ENCODE measurements at places on chromosomes 7 and 10.
A peak's percentile ranks its signal among the peaks of the same experiment; 100 is the strongest.

DNA sequence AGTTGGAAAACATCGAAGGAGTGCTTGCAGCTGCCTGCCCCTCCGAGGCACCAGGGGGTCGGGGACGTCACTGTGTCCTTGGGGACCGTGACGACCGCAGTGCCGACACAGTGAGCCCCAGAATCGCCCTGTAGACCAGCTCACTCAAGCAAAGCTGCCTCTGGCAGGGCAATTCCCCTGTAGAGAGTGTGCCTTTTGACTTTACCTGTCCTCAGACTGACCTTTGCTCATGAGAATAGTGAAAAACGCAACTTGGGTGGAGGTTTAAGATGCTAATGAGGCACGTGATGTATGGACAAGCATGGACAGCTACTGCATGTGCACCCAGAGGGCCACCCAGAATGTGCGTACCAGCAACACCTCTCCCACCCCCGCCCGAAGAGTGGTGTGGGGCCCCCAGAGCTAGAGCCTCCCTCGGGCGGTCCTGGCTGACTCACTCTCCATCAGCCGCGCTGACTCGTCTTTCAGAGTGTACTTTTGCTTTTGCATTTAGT lies 271.9 kb downstream of the ADARB2 start:
- no peak for DNase-seq

GRCh38 chr7:42735081-42735480 lies 176.8 kb downstream of the C7orf25 start:
- no peak for DNase-seq

GRCh38 chr10:86899670-86900276 lies 57.6 kb downstream of the MMRN2 start:
- DNase-seq = peak; percentile 63

GRCh38 chr7:10034843-10035556 lies 938.7 kb upstream of the PHF14 start:
- DNase-seq = no peak

- no peak for DNase-seq
Observed at GRCh38 chr7:157153260-157153659, 14.5 kb downstream of the UBE3C start.

DNA sequence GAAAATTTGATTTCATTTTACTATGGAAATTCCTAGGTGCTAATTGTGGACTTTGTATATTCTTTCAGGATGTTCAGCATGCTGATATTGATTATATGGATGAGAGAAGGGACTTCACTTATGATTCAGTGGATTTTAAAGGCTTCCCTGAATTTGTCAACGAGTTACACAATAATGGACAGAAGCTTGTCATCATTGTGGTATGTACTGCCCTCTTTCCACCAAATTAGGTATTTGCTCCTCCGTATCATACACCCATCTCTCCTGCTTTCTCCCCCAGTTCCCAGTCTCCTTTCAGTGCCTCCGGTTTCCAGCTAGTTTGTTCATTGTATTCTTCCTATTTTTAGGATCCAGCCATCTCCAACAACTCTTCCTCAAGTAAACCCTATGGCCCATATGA lies 34.6 kb downstream of the MGAM start:
- no peak for DNase-seq

- DNase-seq = no peak
Observed at GRCh38 chr7:137681657-137682562, 164.9 kb downstream of the DGKI start.

- DNase-seq = no peak
Observed at GRCh38 chr7:55575733-55576132, 3.4 kb upstream of the VOPP1 start.

- no peak for DNase-seq
Observed at GRCh38 chr10:788796-789748, 99.6 kb upstream of the DIP2C start.

DNA sequence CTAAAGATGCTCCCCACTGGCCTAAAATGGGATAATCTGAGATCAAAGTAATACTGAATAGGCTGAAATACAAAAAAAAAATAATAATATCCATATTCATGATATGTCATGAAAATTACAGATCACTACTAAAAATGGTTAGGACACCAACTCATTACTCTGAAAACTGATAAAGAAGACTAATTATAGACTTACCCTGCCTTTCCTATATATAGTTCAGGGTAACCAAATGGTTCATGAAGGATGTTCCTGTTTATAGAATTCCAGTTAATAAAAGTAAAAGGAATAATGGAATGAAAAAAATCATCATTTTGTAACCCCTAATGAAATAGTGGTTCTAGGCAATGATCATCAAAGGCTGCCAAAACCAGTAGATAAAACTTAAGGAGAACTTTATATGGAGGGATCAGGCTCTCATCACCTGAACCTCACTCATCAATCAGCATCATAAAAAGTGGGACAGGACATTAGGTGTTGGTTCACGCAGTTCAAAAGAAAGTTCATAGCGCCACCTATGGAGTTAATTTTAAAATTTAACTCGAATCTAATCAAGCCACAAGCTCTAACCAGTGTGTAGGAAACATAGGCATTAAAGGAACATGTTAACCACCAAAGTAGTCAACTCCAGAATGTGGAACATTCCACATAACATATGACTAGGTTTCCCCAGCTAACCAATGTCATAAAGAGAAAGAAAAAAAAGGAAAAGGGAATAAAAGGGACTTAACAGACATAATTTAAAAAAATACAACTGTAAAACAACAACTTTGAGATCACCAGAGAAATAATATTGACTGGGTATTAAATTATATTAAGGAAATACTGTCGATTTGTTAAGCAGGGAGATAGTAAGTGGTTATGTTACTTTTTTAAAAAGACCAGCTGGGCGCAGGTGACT lies 35.7 kb downstream of the P4HA1 start:
- no peak for DNase-seq

GRCh38 chr7:40551685-40552576 lies 417.1 kb downstream of the SUGCT start:
- DNase-seq = no peak

DNA sequence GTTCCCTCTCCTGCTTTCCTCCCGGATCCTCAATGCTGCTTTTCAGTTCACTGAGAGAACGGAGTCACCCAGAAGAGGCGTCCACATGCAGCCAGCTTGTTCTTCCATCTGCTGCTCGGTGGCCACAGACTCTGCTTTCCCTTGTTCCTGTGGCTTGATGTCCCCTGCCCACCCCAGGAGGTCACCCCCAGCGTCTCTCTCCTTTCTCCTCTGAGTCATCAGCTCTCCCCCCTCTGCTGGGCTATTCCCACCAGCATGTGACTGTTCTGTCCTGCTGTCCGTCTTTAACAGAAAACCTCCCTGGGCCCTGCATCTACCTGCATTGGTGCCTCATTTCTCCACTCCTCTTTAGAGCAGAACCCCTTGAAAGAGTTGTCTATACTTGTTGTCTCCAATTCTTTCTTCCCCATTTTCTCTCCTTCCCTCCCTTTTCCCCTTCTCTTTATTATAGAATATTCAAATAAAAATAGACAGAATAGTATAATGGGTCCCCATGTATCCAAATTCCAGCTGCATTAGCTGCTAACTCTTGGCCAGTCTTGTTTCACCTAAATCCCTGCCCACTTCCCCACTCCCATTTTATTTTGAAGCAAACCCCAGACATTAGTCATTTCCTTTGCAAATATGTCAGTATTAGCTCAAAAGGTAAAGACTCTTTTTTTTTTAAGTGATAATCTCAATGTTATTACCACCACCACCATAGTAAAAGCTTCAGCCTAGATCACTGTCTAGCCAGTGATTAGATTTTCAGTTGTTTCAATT lies 4.1 kb downstream of the ZNF282 start:
- no peak for DNase-seq

- DNase-seq = no peak
Observed at GRCh38 chr10:114819322-114819721, 2.3 kb upstream of the FHIP2A start.

GRCh38 chr7:150631084-150631826 lies 930 bp downstream of the GIMAP6 start:
- DNase-seq = no peak

DNA sequence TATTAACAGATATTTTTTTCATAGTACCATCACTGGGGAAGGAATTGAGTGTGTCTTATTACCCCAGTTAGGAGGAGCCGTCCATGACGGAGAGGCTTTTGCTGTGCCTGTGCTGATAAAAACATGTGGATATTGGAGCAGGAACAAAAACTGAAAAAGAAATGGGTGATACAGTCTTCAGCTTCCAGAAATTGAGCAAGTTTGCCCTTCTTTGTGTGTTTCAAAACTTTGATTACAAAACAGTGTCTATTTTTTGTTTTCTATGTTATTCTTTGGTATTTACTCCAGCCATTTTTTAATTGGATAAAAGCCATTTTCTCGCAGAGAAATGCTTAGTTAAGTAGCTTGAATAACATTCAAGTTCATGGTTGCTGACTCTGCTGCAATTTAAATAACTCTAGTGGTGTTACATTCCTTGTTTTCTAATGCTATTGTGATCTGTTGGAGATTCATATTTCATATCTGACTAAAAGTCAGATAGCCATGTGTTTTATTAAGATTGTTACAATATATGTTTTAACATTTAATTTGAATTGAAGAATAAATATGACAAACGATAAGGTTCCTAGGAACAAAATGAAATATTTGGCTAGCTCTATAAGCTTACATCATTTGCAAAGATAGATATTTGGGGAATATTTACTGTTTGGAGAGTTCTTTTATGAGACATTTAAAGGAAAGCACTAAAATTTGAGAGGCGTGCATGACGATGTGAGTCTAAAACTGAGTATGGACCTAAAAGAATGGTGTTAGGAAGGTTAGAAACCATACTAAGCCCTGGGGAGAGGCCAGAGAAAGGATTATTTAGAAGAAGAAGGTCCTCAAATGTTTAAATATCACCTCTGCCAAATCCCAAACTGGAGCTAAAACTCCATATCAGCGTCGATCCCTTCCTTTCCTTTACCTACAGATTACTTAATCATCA lies 747.3 kb upstream of the CELF2 start:
- no peak for DNase-seq

- DNase-seq = no peak
Observed at GRCh38 chr7:73828107-73828803, 2.5 kb upstream of the CLDN4 start.

- no peak for DNase-seq
Observed at GRCh38 chr10:114504769-114505579, 100.7 kb upstream of the AFAP1L2 start.

DNA sequence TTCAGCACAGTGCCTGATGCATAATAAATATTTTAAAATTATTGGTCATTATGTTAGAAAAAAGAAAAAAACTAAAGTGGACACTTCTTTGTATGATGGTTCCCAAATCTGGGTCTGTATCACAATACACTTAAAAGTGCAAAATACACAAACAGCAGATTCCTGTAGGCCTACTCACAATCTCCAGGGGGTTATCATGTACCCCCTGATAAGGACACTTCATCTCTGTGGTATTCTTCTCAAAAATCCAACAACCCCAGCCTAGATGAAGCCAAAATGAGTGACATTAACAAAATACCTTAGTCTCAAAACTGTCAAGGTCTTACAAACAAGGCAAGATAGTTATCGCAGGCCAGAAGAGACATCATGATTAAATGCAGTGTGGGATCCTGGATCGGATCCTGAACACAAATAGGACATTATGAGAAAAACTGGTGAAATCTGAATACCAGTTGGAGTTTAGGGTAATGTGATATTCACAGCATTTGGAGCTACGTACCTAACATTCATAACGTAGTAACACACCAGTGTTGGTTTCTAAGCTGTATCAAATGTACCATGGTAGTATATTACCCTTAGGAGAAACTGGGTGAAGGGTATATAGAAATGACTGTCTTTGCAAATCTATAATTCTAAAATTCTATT lies 45.2 kb downstream of the NSUN6 start:
- DNase-seq = no peak

DNA sequence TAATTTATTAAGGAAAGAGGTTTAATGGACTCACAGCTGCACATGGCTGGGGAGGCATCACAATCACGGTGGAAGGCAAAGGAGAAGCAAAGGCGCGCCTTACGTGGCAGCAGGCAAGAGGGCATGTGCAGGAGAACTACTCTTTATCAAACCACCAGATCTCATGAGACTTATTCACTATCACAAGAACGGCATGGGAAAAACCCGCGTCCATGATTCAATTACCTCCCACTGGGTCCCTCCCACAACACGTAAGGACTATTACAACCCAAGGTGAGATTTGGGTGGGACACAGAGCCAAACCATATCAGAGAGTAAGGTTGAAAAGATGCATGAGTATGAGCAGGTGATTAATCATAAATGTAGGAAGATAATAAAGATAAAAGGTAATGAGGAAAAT lies 3.2 kb upstream of the JCAD start:
- DNase-seq = no peak

DNA sequence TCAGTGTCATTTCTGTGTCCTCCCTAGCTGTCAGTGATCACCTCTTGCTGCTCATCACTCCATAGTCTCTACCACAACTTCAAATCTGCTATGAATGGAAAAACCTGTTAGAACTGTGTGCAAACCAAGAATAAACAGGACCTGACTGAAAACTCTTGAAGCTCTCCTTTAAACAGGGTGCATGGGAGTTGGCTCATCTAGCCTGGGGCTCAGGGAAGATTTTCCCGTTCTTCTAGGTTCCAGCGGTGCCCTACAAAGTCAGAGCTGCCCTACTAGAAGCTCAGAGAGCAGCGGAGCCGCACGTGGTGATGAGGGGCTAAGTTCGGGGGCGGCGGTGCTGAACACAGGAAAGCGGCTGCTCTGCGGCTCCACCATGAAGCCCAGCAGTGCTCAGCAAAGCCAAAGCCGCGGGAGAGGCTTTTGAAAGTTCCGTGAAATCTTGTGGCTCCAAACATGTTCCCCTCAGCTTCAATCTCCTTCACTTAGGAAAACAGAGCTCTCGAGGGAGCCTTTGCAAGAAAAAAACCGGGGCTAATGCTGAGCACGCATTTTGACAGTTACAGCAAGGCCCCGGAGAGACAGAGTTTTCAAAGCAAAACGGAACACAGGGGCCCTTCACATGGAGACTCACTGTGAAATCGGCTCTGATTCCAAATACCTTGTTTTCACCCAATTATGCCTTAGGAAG lies 30.5 kb downstream of the RGS10 start:
- no peak for DNase-seq

DNA sequence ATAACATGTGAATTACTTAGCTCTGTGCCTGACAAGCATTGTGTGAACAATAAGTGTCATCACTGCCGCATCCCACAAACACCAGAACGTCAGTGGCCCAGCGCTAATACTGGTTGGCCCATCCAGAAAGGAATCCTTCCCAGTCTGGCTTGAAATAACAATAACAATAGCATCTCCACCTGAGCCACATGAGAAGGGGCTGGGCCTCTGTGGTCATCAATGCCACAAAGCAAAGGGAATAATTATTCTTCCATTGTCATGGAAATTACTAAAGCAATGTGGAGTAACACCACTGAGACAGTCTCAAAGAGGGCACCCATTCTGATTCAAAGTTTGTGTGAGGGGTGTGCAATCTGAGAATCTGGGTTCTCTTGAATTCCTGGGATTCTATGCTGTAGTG lies 105.7 kb upstream of the INHBA start:
- DNase-seq = peak; percentile 59

DNA sequence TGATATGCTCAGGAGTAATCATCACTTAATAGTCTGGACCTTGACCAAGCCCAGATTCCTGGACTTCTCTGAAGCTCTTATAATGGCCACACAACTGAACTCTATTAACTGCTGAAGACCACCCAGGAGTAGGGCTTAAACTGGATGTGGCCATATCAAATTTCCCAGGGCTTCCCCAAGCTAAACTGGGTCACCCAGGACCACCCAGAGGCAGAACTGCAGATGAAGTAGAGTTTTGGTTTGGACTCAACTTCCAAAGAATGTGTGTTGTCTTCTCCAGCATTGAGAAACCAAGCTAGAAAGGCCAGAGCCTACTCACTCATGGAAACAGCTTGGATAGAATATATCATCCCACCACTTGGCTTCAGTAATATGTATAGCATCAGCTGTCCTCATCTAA lies 358.2 kb upstream of the MEOX2 start:
- DNase-seq = no peak

- no peak for DNase-seq
Observed at GRCh38 chr10:6138456-6138855, 49.6 kb downstream of the RBM17 start.

Data from HAP-1 (cell line).